ENCODE measurements at places on chromosomes 3 and 15.

GRCh38 chr3:36866368-36866767, 78.5 kb downstream of the TRANK1 start:
- no peak for DNase-seq

DNA sequence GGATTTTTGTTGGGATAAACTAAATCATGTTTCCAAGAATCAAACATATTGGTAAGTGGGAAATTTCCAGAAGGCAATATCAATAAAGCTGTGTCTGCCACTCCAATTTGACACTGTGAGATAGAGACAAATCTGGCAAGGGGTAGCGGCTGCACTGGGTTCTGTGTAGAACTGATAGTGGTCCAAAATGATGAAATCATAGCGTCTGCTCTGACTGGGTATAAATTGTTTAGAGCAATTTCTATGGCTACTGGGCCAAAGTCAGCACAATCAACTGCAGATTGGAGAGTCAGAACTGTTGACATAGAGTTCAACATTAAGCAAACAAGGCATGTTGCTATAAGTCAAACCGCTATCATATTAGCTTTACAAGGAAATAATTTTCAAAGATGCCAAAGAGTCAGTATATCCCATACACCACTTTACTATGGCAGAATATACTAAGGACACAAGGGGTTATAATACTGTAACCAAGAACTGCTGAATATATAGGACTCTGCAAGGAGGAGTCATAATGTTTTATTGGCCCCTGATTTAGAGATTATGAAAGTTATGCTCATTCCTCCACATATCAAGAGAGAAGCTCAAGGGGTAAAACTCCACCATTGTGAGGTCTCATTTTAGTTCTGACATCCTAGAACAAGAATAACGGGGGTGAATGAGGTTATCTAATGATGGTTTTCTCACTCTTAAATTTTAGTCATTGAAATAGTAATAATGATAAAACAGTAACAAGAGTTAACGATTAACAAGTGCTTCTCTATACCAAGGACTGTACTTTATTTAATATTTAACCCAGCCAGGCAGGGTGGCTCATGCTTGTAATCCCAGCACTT, 309.7 kb upstream of the GADL1 start:
- DNase-seq, result no peak

DNA sequence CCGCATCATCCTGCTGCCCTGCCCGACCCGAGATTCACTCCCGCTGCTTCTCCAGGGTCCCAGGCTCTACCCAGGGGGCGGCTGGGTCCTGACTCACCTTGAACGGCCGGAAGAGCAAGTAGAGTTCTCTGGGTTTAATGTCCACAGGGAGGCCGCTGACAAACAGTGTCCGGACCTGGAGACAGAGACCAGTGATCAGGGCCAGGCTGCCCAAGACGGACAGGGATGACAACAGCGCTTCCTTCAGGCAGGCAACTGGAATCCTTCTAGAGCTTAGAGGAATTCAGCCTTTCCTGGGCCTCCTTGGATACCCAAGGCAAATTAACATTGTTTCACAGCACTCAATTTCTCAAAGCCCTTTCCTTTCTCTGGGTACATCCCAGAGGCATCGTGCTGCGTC, 23.9 kb downstream of the RBPMS2 start:
- DNase-seq, result no peak

GRCh38 chr3:41176596-41176995, 22.7 kb upstream of the CTNNB1 start:
- DNase-seq, result no peak

GRCh38 chr15:63610209-63610841, 13.1 kb downstream of the FBXL22 start:
- DNase-seq, result no peak

DNA sequence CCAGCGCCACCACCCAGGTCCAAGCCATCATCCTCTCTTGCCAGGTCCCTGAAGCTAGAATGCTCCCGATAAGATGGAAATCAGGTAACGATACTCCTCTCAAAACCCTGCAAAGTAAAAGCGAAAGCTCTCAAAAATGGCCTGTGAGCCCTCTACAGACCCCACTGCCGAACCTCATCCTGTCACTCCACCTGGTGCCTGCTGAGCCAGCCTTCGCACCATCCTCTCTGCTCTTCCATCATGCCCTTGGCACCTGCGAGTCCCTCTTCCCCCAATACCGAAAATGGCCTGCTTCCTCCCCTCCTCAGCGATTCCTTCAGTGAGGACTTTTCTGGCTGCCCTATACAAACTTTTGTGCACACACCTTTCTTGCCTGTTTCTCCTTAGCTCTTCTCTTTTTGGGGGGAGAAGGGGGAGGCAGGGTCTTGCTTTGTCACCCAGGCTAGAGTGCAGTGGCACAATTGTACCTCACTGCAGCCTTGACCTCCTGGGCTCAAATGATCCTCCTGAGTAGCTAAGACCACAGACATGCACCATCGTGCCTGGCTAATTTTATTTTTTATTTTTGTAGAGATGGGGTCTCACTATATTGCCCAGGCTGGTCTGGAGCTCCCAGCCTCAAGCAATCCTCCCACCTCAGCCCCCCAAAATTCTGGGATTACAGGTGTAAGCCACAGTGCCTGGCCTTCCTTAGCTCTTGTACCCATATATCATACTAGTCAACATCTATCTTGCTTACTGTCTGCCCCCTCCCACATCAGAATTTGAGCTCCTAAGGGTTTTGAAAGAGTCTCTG, 3.0 kb downstream of the IDH2 start:
- no peak for DNase-seq

- no peak for DNase-seq
These were observed 185.8 kb upstream of the TLE3 start for GRCh38 chr15:70283511-70283910.

DNA sequence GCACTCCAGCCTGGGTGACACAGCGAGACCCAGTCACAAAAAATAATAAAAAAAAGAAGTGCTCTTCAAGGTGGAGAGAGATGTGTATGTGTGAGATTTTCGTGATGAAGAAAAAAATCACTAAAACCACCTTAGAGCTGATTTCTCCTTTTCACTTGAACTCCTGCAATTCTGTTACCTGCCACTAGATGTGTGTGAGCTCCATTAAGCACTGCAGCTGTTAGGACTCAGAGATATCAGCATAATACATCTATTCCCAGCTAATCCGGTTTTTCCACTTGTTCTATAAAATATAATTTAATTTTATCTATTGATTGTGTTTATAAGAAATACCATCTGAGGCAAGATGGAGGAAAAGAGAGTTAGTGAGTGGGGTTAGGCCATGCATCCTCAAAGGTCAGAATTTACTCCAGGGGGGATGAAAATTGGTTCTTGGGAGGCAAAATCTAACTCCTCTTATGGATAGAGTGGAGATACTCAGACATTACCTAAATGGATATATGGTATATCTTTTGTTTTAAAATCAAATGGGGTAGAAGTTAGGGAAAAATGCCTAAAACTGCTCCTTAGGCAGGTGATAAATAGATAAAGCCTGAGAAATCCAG, 152.7 kb downstream of the IL20RB start:
- DNase-seq, result no peak

- DNase-seq, result no peak
These were observed 253.7 kb downstream of the IL5RA start for GRCh38 chr3:2856138-2857133.

- no peak for DNase-seq
These were observed 193.4 kb upstream of the RASGRP1 start for GRCh38 chr15:38758043-38758442.

DNA sequence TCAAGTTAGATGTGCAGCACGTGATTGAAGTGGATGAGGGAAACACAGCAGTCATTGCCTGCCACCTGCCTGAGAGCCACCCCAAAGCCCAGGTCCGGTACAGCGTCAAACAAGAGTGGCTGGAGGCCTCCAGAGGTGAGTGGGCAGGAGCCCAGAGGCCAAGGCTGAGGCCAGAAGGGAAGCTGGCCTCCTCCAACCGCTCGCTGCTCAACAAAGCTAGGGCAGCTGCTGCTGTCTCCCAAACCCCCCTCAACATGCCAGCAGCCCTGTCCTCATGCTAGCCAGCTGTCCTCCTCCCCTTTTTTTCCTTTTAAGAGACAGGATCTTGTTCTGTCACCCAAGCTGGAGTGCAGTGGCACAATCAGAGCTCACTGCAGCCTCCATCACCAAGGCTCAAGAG, 57.0 kb downstream of the BOC start:
- no peak for DNase-seq

- no peak for DNase-seq
These were observed 132.4 kb upstream of the LPP start for GRCh38 chr3:188021502-188022040.

DNA sequence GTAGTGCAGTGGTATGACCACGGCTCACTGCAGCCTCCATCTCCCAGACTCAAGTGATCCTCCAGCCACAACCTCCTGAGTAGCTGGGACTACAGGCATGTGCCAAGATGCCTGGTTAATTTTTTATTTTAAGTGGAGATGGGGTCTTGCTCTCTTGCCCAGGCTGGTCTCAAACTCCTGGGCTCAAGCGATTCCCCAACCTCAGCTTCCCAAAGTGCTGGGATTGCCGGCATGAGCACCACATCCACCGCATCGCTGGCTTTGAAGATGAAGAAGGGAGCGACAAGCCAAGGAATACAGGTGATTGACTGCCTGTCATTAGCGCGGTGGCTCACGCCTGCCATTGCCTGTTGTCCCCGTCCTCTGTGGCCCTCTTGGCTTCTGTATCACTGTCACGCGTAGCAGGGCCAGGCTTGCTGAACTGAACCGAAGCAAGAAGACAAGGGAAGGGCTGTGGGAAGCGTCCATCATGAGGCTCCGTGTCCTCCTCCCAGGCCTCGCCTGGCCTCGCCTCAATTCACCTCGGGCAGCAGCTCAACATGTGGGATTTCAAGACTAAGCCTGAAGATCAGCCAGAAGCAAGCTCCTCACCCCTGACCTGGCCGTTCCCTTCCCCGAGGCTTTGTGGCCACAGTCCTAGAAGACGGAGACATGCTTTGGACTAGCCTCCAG, 46.4 kb upstream of the TFRC start:
- no peak for DNase-seq

DNA sequence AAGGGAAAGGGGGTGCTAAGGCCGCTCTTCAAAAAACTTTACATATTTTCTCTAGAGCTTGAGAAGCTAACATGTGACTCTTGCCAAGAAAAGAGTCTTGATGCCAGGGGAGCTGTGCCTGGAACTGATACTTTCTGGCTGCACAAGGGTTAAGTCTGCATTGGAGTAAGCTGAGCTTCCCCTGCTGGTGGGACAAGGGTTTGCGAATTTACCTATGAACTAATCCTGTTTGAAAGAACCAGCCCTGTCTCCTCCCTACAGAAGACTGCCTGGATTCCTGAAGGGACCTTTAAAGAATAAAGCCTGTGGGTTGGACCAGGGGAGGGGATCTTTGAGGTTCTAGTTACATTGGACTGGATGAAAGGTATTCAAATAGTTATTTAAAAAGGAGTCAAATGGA, 58.3 kb upstream of the EPHA3 start:
- no peak for DNase-seq

DNA sequence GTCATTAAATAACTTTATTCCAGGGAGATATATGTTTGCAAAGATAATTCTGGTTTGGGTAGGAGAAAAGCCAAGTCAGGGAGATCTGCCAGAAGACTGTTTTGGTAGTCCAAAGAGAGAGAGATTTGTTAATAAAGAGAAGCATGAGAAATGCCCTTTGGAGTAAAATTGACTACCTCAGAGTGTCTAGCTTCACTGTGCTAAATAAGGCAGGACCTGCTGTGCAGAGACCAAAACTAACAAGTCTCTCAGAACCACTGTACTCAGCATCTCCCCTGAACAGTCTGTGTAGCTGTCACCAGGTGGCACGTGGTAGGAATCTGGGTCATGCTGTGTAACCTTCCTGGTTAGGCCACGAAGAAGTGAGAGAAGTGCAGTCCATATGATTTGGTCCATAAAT, 31.6 kb upstream of the SLC35G2 start:
- no peak for DNase-seq

GRCh38 chr3:48047841-48048464, 31.7 kb upstream of the MAP4 start:
- DNase-seq, result no peak

DNA sequence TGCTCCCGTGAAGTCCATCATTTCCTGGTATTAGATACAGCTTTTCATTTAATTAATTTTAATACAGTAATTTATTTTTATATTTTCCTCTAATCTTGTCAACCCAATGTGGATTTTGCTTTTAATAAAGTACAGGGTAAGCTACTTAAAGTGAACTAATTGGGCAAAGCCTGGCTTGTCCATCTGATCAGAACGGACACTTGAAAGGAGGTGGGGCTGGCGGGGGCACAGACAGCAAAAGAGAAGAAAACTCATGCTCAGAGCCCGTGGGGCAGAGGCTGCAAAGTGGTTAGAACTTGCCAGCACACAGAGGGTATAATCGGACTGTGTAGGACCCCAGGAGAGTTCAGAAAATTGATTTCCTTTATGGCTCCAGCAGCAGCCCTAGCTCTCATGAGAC, 443.1 kb upstream of the MDFIC2 start:
- no peak for DNase-seq

DNA sequence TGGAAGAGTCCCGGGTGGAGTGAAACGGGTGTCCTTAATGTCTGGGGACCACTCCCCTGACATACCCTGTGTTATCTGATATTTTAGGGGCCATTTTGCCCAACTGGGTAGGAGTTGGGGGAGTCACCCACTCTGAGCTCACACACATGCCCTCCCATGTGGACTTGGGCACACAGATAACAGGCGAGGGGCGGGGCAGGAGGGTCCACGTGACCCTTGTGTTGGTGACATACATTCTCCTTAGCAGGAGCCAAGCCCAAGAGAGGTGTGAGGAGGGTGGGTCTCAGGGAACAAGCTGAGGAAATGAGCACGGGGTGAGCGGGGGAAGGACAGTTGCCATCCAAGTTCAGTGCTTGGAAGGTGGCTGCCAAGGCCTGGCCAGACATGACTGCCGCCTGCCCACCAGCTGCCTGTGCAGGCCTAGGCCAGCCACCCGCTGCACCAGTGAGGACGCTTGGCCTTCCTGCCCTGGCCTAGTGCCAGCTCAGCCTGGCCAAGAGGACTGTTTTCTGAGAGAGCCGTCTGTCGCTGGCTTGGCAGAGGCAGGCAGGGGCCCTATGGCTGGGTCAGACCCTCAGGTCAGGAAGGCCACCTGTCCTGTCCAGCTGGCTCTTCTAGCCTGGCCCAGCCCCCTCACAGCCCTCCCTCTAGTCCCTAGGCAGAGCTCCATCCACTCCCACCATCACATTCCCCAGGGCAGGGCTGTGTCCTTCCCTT, 31.3 kb upstream of the TMEM115 start:
- peak; percentile 51 for DNase-seq

GRCh38 chr3:98013411-98014267, 21.5 kb downstream of the GABRR3 start:
- DNase-seq, result no peak

DNA sequence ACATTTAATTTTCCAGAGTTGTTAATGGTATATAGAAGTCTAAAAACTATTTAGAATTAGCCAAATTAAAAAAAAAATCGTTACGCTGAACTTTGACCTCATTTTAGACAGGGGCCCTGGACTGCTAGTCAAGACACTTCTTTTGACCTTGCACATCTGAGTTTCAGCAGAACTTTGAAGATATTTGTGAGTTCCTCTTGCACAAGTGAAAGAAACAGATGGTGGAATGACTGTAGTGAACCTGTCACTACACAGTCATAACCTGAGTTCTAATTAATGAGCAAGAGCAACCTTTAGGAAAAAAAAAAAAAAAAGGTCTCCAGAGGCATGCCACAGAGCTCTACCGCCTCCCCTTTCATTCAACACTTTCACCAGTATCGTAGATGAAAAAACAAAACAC, 5.3 kb downstream of the MYO5C start:
- DNase-seq, result no peak
